ENCODE measurements at places on chromosomes 13 and 19.
A peak's percentile ranks its signal among the peaks of the same experiment; 100 is the strongest.

- DNase-seq: no peak
Observed at GRCh38 chr13:113216254-113217048, 7.0 kb downstream of the CUL4A start.

DNA sequence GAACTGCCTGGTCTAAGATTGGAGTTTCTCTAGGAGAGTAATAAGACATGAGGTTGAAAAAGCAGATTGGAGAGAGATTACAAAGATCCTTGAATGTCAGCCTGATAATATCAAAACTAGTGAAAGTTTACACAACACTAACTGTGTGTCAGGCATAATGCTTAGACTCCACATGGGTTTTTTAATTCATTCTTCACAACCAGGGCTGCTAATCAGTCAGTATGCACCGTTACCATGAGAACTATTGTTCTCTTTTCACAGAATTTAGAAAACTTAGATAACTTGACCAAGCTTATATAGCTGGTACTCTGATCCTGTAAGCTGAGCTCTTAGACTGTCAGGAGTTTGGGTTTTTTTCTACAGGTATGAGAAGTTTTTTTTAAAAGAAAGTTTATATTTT lies 46.6 kb upstream of the TSC22D1 start:
- DNase-seq: no peak

GRCh38 chr19:10036601-10037071 lies 23.4 kb downstream of the RDH8 start:
- no peak for DNase-seq

- DNase-seq: no peak
Observed at GRCh38 chr13:46340011-46340410, 47.0 kb downstream of the RUBCNL start.

- DNase-seq: no peak
Observed at GRCh38 chr13:105925496-105925895, 610.0 kb downstream of the EFNB2 start.

DNA sequence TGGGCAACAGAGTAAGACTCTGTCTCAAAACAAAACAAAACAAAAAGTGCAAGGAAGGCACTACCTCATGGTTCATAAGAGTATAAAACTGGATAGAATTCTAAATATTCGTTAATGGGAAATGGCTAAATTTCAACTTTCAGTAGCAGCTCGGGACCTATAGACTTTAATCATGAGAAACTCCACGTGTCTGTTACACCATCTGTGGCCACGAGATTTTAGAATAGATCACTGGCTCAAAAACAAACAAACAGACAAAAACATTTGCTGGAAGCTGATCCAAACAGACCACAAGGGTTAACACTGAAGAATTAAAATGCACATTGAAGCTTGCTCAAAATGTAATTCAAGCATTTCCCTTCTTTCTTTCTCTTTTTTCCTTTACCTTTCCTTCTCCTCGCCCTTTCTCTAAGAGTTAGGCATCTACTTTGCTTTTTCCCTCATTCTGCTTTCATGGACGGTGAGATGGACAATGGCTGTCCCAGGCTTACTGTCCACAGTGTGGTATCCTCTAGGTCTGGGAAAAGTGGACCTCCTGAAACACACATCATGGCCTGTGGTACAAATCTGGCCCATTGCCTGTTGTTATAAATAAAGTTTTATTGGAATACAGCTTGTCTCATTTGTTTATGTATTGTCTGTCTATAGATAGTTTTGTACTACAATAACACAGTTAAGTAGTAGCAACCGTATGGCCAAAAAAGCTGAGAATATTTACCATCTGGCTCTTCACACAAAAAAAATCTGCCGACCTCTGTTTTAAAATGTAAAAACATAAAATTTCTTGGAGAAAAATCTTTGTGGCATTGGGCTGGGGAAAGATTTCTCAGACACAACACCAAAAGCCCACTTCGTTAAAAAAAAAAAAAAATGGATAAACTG lies 10.3 kb downstream of the ELAVL1 start:
- DNase-seq: no peak

DNA sequence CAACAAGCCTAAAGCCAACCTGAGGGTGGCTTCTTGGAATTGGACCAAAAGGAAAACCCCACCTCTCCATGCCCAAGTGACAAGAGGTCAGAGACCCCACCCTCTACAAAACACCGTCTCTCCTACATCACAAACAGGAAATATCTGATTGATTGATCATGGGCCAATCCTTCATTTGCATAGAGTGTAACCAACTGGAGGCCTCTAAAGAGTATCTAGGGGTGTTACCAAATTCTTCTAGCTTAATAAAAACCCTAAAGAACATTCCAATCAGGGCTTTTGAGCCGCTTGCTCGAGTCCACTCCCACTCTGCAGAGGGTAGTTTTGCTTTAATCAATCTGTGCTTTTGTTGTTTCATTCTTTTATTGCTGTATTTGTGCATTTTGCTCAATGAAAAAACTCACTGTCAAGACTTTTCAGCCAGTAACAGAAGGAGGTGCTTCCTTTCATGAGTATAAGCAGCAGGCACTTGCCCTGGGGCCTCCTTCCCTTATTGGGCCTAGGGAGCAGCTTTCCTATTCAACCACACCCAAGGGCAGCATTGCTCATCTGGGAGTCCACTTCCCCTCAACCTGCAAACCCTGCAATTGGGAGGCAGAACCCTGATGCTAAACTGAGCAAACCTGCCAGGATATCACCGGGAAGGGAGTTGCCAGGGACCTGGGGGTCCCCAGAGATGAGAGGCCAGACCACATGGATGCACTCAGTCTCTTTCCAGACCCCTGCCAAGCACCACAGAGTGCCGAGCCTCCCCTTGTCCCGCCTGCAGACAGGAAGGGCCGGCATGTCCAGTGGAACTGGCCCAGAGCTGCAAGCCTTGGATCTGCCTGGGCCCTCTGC lies 154.3 kb upstream of the VSTM2B start:
- no peak for DNase-seq

DNA sequence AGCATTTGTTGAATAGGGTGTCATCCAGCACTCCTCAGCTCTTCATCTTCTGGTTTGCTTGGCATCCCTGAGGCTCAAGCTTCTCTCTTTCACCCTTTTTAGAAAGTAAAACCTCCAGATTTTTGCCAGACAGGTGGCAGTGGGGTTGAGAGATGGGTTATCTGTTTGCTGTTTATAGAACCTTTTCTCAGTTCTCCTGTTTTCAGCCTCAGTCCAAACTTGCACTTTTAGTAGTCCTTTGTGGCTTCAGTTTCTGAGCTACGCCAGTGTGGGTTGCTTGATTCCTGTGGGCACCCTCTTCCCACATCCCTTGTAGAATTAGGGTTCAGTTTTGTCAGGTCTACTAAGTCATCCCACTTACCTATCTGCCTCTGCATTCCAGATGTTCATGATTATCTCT lies 147.9 kb downstream of the PAN3 start:
- DNase-seq: no peak

DNA sequence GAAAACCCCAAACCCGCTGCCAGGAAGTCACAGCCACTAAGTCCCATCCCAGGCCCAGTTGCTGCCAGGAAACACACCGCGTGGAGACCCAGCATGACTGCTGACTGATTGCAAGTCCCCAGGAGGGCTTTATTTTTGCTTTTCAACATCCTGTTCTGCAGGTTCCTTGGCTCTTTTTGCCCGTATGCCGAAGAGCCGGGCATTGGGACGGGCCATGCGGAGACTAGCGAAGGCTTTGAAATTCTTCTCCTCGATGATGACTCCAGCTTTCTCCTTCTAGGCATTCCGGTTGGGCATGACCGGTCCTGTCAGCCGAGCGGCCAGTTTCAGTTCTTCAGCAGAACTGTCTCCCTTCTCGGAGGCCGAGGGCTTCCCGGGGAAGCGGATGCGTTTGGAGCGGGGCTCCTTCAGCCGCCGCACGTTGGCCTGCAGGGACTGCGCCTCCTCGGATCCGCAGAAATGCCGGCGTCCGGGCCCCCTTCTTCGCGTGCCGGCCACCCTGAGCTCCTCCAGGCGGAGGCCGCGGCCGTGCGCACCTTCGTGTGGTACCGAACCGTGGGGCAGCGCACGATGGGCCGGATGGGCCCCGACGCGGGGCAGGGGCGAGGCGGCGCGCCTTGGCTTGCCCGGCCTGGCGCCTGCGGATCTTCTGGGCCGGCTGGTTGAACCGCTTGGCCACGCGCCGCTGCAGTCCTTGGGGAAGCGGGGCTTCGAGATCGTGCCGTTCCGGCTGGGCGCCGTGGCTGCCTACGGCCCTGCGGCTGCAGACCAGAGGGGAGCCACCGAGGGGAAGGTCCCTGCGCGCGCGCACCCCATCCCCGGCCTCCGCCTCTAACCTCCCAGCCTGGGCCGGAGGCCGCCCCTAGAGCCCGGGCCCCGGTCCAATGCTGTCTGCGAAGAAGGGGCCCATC lies 15.2 kb downstream of the ZSCAN5C start:
- DNase-seq: no peak

DNA sequence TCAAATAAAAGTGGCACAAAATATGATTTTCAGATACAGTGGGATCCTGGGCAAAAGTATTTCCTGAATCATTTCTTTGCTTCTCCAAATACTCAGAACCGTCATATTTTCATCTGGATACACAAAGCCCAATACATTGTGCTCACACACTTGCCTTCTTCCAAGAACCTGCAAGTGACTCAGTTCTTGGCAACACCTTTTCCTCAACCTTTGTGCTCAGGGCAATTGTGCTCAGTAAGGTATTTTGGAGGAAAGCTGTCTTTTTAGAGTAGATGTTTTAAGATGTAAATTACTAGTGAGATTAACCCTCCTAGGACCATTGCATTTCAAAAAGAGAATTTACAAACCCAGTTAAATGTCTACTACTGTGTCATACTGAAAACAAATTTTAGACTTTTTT lies 233.5 kb downstream of the EFNB2 start:
- DNase-seq: no peak

DNA sequence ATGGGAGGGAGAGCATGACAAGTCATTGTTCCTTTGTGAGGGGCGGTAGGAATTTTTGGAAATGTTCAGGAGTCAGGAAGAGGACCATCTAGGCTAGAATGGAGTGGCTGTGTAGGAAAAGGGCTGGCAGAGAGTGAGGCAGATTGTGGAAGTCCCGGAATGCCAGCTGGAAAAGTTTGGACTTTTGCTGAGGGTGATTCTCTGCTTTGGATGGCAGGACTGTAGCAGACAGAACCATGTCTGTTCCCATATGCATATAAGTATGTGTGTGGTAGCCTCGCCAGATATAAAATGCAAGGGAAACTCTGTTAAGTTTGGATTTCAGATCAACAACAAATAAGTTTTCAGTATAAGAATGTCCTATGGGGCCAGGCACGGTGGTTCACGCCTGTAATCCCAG lies 112.1 kb downstream of the DNAJC15 start:
- DNase-seq: no peak

- DNase-seq: no peak
Observed at GRCh38 chr19:39097721-39098120, 13.6 kb downstream of the ACP7 start.

DNA sequence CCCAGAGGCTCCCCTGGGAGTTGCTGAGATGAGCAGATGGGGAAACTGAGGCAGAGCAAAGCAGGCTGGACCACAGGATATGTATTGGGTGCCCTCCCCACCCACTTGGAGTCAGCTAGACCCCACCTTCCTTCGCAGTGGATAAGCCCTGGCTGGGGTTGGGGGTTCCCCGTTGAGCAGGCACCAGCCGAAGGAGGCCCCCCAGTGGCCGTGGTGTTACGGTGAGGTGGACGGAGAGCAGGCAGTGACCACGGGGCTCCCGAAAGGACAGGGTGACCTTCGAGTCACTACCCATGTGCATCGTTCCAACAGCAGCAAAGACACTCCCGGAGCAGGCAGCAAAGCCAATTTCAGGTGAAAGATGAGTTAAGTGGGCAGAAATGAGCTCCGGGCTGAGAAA lies 62.4 kb upstream of the ADGRE5 start:
- DNase-seq: no peak

DNA sequence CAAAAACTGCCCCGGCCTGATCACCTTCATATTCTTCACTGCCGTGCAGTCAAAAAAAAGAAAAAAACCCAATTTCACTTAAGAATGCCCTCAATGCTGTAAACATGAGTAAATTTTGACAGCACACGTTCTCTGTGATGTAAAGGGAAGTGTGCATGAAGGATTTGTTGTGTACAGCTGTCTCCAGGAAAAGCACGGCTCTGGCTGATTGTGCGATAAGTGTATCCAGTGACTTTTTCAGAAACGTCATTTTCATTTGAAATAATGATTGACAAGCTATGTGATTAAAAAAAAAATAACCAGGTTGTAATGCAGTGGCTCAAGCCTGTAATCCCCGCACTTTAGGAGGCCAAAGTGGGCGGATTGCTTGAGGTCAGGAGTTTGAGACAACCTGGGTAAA lies 39.6 kb downstream of the ANKRD10 start:
- DNase-seq: no peak

GRCh38 chr19:14366529-14366928 lies 14.7 kb upstream of the ADGRE5 start:
- peak; percentile 96 for DNase-seq

DNA sequence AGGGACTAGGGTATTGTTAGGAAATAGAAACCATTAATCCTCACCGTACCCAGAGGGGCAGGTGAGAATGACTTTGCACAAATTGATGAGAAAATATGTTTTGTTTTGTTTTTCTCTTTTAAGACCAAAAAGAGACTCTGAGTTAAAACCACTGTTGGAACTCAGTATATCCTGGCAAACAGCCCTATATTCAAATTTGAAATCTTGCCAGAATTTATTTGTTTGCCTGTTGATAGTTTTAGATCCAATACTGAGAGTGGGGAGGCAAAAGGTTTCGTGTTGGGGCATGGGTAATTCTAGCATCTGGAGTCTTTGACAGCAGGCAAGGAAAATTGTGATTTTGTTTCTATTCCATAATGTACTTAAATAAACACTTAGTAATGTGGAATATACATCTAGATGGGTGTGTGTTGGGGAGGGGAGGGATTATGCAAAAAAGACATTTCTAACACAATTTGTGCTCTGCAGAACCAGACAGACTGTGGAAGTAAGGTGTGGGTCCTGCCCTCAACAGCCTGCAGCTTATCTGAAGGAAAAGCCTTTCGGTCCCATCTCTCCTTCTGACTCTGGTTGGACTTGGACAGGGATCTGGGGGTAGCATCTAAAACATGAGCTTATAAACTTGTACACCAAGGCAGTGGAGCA lies 190.7 kb downstream of the OXGR1 start:
- DNase-seq: no peak

- no peak for DNase-seq
Observed at GRCh38 chr19:32580353-32580900, 563 bp upstream of the PDCD5 start.

GRCh38 chr19:7617172-7617571 lies 12.2 kb downstream of the XAB2 start:
- no peak for DNase-seq

- no peak for DNase-seq
Observed at GRCh38 chr13:97228850-97229521, 6.9 kb downstream of the MBNL2 start.

- DNase-seq: no peak
Observed at GRCh38 chr13:76296751-76297150, 589.5 kb downstream of the KCTD12 start.

GRCh38 chr13:46571189-46571908 lies 18.4 kb downstream of the LRCH1 start:
- no peak for DNase-seq

All from T47D (cell line).